IMR-90 (cell line): ENCODE measurements at places on chromosomes 2 and 18. TPM values are rescaled to one million over a fixed set of nuclear protein-coding genes. Genes with fewer than 3 reads are reported as not detected.

TTLL4 gene
- total RNA-seq, result 8.3 and 9.0 TPM in 2 replicates

CCDC148 gene
- total RNA-seq, result 0.18 and 0.56 TPM in 2 replicates

RAB12 gene
- 14.9 and 35.3 TPM in 2 replicates for total RNA-seq

M1AP gene
- not detected in 2 replicates for total RNA-seq

CCDC141 gene
- total RNA-seq, result under 0.01 TPM in 1 of 2 replicates, not detected in the other

DNA sequence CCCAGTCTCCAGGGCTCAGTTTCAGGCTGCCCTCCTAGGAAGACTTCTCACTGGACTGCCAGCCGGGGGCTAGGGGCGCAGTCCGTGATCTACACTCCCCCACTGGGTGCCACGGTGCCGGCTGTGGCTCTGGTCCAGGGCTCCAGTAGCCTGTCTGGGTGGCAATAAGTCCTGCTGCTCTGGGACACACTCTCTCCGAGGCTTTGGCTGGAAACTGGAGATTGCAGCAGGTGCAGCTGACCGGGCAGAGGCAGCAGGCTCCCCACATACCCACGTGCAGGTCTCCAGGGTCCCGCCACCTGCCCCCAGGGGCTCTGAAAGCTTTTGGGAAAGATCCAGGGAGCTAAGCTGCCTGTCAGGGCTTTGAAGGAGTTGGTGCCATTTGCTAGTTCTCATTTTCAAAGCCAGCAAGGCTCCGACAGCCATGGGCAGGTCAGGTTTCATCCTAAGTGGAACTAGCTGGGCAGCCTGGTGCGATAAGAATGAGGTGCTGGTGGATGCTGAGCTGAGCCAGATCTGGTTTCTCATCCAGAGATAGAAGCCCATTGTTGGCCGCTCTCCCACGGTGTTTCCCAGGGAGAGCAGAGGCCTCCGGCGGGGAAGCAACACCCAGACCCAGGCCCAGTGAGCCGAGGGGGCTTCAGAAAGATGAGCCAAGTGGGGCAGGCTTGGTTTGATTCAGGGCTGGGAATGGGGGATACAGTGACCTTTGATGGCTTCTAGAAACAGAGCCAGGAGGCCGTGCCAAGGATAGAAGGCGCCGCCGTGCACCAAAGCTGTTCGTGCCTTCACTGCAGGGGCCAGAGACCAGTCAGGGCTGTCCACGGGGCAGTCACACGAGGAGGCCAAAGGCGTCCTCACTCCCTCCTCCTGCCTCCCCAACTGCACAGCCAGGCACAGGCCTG lies 141.7 kb upstream of the GPC1 start:
- no peak overlapping the region for H3K4me3 ChIP-seq
- H3K27me3 ChIP-seq, result peaks cover 28% of the 10 kb centered on the region; the same call in 1 of the 2 replicates
- no peaks in the 10 kb centered on the region for H3K4me1 ChIP-seq
- no peaks in the 10 kb centered on the region for H3K36me3 ChIP-seq

DNA sequence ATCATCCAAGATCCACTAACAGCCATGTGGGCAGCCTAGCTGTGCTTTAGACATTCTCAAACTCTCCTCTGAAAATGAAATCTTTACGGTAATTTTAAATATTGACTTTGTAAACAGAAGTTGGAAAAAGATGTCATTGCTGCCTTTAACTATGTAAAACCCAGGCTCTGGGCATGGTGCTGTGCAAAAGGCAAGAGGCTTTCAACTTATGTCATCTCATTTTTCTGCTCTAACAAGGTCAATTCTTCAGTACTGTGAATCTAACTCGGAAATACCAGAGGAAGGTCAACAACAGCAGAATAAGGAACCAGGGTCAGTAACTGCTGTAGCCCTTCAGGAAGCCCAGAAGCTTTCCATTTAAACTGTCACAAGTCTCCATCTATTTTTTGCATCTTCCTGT lies 37.0 kb upstream of the MPP4 start:
- no peak overlapping the region for H3K27ac ChIP-seq
- no peak overlapping the region for H3K4me3 ChIP-seq
- H3K36me3 ChIP-seq, result peaks cover 36% of the 10 kb centered on the region
- no peak for DNase-seq

- H3K36me3 ChIP-seq, result peaks cover 3% of the 10 kb centered on the region; the same call in 1 of the 2 replicates
- no peaks in the 10 kb centered on the region for H3K4me1 ChIP-seq
- H3K4me3 ChIP-seq, result peak overlapping the region; percentile 79
- DNase-seq, result no peak
Measured at GRCh38 chr2:135985826-135986393, 484 bp upstream of the DARS1 start.

DNA sequence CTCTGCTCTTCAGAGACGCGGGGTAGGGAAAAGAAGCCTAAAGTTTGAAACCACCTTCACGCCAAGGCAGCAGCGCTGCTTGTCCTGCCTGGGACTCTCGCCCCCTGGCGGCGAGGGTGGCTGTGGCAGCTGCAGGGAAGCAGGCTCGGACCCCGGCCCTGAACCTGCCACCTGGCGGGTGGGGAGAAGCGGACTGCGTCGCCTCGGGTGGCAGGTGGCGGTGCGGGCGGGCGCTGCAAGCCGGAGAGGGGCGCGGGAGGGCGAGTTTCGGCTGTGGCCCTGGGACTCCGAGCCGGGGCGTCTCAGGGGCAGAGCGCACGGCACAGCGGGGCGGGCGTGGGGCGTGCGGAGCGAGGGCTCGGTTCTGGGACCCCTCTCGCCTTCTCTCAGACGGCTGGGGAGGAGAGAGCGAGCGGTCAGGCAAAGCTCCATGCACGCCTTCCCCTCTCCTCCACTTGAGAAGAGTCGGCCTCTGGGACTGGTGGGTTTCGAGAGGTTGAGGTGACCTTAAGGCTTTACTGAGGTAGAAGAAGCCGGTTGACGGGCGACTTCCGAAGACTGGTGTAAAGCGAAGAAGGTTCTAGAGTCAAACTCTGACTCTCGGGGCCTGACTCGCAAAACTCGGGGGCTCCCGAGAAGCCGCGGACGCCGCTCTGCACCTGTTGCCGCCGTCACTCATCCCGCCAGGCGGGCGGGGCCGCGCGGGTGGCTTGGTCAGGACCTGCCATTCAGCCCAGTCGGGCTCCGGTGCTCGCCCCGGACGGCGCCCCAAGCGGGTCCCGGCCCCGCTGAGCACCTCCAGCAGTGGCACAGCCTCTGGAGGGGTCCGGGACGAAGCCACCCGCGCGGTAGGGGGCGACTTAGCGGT lies 1.1 kb upstream of the BOLL start:
- H3K4me1 ChIP-seq, result no peaks in the 10 kb centered on the region
- no peak overlapping the region for H3K27ac ChIP-seq
- no peaks in the 10 kb centered on the region for H3K36me3 ChIP-seq

- no peak overlapping the region for H3K27ac ChIP-seq
- H3K4me1 ChIP-seq, result no peaks in the 10 kb centered on the region
- peaks cover 11% of the 10 kb centered on the region for H3K27me3 ChIP-seq
- H3K4me3 ChIP-seq, result no peak overlapping the region
Measured at GRCh38 chr18:22368021-22368420, 49.7 kb downstream of the CTAGE1 start.

DNA sequence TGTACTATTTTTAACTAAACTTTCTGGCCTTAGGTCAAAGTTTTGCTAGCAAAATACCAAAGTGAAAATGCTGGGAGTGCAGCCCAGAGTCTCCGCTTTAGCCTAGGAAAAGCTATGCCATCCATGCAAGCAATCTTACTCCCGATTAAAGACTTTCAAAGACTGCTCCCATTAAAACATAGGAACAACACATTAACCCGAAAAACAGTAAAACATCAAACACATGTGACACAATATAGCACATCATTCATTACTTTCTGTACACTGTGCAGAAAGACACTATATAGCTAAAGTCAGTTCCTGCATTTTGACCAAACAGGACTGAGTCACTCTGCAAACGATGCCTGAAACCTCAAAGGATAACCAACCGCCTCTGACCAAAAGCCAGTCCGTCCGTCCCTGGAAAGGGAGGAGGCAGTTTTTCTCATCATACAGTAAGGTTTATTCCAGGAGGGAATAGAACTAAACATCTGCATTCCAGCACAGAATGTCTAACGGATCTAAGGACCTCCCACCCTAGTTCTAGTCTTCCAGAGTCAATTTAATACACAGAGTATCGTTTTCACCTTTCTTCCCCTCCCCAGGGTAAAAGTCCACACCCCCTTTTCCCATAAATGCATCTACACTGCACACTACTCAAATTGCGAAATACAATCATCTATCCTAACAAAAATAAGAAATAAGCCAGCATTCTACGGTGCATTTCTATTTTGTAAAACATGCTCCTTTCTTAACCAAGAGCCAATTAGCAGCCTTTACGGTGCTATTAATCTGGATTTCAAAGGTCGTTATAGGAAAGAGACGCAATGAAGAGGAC lies 1.7 kb downstream of the ROCK2 start:
- peak overlapping the region; percentile 87 for H3K4me3 ChIP-seq
- no peaks in the 10 kb centered on the region for H3K36me3 ChIP-seq
- peak overlapping the region; percentile 97; the same call in 1 of the 2 replicates for H3K27ac ChIP-seq
- no peaks in the 10 kb centered on the region for H3K27me3 ChIP-seq
- DNase-seq, result peak; percentile 87
- H3K4me1 ChIP-seq, result peaks cover 5% of the 10 kb centered on the region

- no peak for DNase-seq
- 0 out of 2 replicates have a peak, but pooled peaks cover 3% of the 10 kb centered on the region for H3K36me3 ChIP-seq
- H3K4me1 ChIP-seq, result no peaks in the 10 kb centered on the region
- H3K27ac ChIP-seq, result no peak overlapping the region
- no peak overlapping the region for H3K4me3 ChIP-seq
Measured at GRCh38 chr2:72965770-72966450, 48.6 kb downstream of the EMX1 start.

GRCh38 chr2:205746420-205746785 lies 64.1 kb downstream of the NRP2 start:
- DNase-seq, result no peak
- H3K27me3 ChIP-seq, result no peaks in the 10 kb centered on the region
- no peak overlapping the region for H3K27ac ChIP-seq
- no peaks in the 10 kb centered on the region for H3K4me1 ChIP-seq
- peaks cover 75% of the 10 kb centered on the region for H3K36me3 ChIP-seq
- no peak overlapping the region for H3K4me3 ChIP-seq

- DNase-seq, result no peak
- no peaks in the 10 kb centered on the region for H3K27me3 ChIP-seq
- no peak overlapping the region for H3K4me3 ChIP-seq
- H3K36me3 ChIP-seq, result no peaks in the 10 kb centered on the region; the same call in 1 of the 2 replicates
Measured at GRCh38 chr2:190653931-190654330, 5.0 kb downstream of the NAB1 start.

DNA sequence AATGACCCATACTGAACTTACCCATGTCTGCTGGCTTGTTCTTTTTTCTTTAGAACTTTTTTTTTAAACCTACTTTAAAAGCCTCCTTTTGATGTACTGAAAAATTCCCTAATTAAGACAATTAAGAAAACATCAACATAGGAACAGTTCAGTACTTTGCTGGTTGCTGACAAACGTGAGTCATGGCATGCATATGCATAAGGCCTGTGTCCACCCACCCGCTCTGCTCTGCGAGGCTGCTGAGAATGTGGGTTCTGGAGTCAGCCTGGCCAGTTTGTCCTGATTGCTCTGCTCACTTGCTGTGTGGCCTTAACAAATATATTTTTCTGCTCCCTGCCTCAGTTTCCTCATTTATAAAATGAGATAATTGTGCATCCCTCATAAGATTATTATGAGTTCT lies 27.3 kb downstream of the LAMA3 start:
- H3K4me1 ChIP-seq, result peaks cover 10% of the 10 kb centered on the region
- peak; percentile 88 for DNase-seq
- H3K4me3 ChIP-seq, result no peak overlapping the region
- no peaks in the 10 kb centered on the region for H3K36me3 ChIP-seq
- no peaks in the 10 kb centered on the region for H3K27me3 ChIP-seq

- no peak overlapping the region for H3K27ac ChIP-seq
- no peaks in the 10 kb centered on the region for H3K36me3 ChIP-seq
- H3K4me3 ChIP-seq, result no peak overlapping the region
- no peak for DNase-seq
- peaks cover 10% of the 10 kb centered on the region for H3K27me3 ChIP-seq
- H3K4me1 ChIP-seq, result no peaks in the 10 kb centered on the region
Measured at GRCh38 chr2:233824373-233824772, 30.0 kb downstream of the HJURP start.

GRCh38 chr18:647304-647703 lies 10.1 kb upstream of the TYMS start:
- H3K27ac ChIP-seq, result no peak overlapping the region

GRCh38 chr2:6877402-6878304 lies at the start of gene RSAD2:
TSS of gene RSAD2 (plus strand) at chr2:6877777. CDS start at chr2:6877801, 24 bp downstream.
- H3K27me3 ChIP-seq, result no peaks in the 10 kb centered on the region
- no peak within 1 kb of the TSS for H3K27ac ChIP-seq
- DNase-seq, result peak; percentile 16
